Central memory CD8-positive, alpha-beta T cell (primary cell): ENCODE measurements at places on chromosomes 11 and 22.

DNA sequence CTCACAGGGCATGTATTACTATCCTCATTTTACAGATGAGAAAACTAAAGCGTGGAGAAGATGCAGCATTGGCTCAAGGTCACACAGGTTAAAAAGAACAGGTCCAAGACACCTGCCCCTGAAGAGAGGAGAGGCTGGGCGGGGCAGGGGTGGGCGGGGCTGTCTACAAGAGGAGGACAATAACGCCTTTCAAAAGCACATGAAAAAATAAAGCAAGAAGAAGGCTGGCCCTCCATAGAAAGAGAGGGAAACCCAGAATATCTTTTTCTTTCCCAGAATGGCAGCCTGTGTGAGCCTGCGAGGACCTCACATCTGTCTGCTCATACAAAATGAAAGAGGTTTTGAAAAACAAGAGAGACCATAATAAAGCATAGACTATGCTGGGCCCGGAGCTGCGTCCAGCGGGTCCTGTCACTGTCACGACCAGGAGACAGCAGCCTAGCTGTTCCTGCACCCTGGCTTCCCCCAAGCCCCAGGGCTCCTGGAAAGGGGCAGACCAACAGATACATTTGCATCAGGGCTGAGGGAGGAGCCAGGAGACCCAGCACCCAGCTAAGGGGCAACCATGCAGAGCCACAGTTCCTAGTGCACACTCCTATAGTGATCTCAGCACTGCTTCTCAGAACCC lies 61.6 kb downstream of the DSCAML1 start:
- H3K4me1 ChIP-seq: no peaks in the 10 kb centered on the region
- H3K27me3 ChIP-seq: peaks cover 22% of the 10 kb centered on the region
- no peak overlapping the region for H3K27ac ChIP-seq
- no peak for DNase-seq
- no peak overlapping the region for H3K4me3 ChIP-seq

- no peaks in the 10 kb centered on the region for H3K4me1 ChIP-seq
- no peaks in the 10 kb centered on the region for H3K27me3 ChIP-seq
- no peak overlapping the region for H3K27ac ChIP-seq
These were observed 40.1 kb upstream of the PPARA start for GRCh38 chr22:46110215-46110614.

DNA sequence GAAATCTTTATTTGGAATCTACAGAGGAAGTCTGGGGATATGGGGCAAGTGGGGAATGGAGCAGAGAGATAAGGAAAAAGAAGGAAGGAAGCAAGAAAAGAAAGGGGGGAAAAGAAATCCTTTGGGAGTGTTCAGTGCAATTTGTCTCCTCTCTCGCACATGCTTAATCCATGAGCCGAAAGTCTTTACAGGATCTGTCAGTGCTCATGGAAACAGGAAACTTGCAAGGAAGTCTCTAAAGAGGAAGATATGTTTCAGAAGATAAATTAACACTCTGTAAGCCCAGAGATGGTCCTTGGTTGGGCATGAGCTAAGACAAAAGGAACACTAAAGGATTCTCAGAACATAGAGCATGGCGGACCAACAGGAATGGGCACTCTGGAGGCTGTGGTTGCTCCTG lies 47.9 kb upstream of the FLI1 start:
- H3K4me3 ChIP-seq: no peak overlapping the region
- no peaks in the 10 kb centered on the region for H3K27me3 ChIP-seq
- H3K27ac ChIP-seq: no peak overlapping the region
- H3K4me1 ChIP-seq: peaks cover 6% of the 10 kb centered on the region
- no peak for DNase-seq

DNA sequence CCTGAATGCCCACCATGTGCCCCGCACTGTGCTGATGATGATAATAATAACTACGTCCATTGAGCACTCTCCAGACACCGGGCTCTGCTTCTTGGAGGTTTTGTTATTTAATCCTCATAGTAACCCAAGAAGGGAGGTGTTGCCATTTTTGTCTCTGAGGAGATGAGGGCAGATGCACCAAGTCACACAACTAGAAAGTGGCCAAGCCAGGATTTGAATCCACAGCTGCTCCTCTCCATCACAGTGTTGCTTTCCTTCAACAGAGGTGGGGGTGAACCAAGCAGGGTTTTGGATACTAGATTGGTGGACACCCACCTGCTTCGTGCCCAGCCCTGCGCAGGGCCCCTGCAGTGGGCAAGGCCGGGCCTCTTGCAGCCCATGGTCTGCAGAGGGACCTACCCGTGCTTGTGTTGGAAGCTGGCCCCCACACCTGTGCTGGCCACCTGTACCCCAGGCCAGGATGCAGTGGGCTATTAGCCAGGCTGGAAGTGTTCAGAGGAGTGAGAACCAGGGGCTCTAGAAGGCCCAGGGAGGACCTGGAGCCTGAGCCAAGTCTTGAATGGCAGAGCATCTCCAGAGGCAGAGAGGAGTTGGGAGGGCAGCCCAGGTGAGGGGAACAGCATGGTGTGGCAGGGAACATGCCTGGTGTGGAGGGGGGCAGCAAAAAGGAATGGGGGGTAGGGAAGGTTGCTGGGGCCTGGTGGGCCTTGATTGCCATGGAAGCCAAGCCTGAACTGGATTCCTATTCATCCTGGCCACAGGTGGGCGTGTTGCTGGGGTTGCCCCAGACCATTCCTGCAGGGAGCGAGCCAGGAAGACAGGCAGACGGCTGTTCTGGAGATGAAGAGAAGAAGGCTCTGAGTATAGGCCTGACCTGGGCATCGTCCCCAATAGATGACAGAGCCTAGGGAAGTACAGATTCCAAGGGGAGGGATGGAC lies 2.7 kb upstream of the DPP3 start:
- H3K27ac ChIP-seq: no peak overlapping the region
- H3K27me3 ChIP-seq: no peaks in the 10 kb centered on the region
- peaks cover 10% of the 10 kb centered on the region for H3K36me3 ChIP-seq
- no peak overlapping the region for H3K4me3 ChIP-seq
- peaks cover 29% of the 10 kb centered on the region for H3K4me1 ChIP-seq

DNA sequence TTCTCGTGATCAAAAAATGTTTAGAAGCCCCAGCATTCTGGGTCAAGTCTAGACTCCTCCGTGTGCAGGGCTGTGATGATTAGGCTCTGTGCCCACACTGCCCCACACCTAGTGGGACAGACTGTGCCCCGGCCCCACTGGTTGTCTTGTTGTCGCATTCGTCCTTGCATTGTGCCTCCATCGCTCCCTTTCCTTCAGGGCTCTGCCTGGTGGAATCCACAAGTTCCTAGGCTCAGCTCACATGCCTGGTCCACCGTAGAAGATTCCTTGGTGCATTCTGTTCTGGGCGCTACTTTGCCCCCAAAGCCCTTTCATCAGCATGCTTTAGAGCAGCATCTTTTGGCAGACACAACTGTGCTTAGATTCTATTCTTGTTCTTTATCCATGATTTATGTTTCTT lies 23.5 kb upstream of the THY1 start:
- no peak overlapping the region for H3K4me3 ChIP-seq
- no peaks in the 10 kb centered on the region for H3K36me3 ChIP-seq

DNA sequence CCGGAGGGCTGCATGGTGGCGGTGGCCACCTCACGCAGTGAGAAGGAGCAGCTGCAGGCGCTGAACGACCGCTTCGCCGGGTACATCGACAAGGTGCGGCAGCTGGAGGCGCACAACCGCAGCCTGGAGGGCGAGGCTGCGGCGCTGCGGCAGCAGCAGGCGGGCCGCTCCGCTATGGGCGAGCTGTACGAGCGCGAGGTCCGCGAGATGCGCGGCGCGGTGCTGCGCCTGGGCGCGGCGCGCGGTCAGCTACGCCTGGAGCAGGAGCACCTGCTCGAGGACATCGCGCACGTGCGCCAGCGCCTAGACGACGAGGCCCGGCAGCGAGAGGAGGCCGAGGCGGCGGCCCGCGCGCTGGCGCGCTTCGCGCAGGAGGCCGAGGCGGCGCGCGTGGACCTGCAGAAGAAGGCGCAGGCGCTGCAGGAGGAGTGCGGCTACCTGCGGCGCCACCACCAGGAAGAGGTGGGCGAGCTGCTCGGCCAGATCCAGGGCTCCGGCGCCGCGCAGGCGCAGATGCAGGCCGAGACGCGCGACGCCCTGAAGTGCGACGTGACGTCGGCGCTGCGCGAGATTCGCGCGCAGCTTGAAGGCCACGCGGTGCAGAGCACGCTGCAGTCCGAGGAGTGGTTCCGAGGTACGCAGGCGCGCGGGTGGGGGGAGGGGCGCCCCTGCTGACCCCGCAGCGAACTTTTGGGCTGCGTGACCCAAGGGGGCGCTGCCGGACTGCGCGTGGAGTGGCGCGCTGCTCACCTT lies 670 bp downstream of the NEFH start:
- H3K4me1 ChIP-seq: peaks cover 14% of the 10 kb centered on the region
- no peak for DNase-seq
- peaks cover 6% of the 10 kb centered on the region for H3K36me3 ChIP-seq

DNA sequence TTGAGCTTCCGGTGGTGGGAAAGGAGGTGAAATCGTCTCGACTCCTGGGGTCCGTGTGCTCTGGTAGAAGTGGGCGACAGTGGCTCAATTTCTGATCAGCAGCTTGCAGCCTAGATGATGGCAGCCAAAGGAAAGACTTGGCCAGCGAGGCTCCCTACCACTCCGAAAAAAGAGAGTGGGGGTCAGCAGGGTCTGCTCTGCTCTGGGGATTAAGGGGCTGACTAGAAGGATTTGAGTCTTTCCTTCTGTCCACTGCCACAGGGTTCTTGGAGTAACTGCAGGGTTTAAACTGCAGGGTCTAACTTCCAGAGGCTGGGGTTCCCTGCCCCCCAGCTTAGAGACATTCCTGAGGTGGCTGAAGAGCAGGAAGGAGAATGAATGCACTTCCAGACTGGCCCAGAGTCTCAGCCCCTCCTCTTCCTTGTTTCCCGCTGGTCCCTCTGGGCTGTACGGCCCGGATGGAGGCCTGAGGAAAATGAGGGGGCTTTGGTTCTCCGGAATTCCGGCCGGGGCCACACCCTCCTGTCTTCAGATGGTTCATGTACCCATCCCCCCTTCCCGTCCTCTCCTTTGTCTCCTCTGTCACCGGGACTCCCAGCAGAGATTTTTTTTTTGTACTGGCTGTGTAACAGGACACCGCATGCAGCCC lies 907 bp downstream of the SERPINH1 start:
- DNase-seq: no peak
- peak overlapping the region; percentile 98 for H3K27ac ChIP-seq
- H3K4me1 ChIP-seq: peaks cover 47% of the 10 kb centered on the region

GRCh38 chr11:38461751-38462150 lies 1863.7 kb upstream of the RAG2 start:
- no peaks in the 10 kb centered on the region for H3K36me3 ChIP-seq
- no peak overlapping the region for H3K4me3 ChIP-seq
- H3K4me1 ChIP-seq: no peaks in the 10 kb centered on the region
- no peak overlapping the region for H3K27ac ChIP-seq
- no peak for DNase-seq
- no peaks in the 10 kb centered on the region for H3K27me3 ChIP-seq

- peaks cover 55% of the 10 kb centered on the region for H3K27me3 ChIP-seq
- H3K36me3 ChIP-seq: no peaks in the 10 kb centered on the region
- H3K4me1 ChIP-seq: no peaks in the 10 kb centered on the region
- no peak for DNase-seq
- H3K27ac ChIP-seq: no peak overlapping the region
- H3K4me3 ChIP-seq: no peak overlapping the region
These were observed 1466.0 kb downstream of the TBC1D22A start for GRCh38 chr22:48228468-48228867.

- no peak overlapping the region for H3K27ac ChIP-seq
- no peaks in the 10 kb centered on the region for H3K4me1 ChIP-seq
- H3K36me3 ChIP-seq: no peaks in the 10 kb centered on the region
- H3K27me3 ChIP-seq: peaks cover 45% of the 10 kb centered on the region
- no peak for DNase-seq
These were observed 80.2 kb downstream of the PLEKHA7 start for GRCh38 chr11:16933756-16934603.

DNA sequence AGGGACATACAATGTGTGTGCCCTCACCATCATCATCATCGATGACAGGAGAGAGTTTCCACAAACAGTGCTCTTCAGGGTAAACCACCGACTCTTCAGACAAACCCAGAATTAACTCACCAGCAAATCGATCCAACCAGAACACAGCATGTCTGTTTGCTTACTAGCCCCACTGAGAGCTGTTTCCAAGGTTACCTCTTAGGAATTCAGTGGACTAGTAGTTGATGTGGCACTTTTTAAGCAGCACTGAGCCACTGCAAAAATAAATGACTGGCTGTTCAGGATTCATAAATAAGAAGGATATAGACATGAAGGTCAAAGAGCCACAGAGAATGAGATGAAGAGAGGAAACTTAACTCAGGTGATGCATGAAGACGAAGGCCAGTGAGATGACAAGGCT lies 83.1 kb downstream of the PARVA start:
- H3K4me3 ChIP-seq: no peak overlapping the region
- H3K27ac ChIP-seq: no peak overlapping the region
- DNase-seq: no peak

- H3K4me1 ChIP-seq: peaks cover 5% of the 10 kb centered on the region
- H3K4me3 ChIP-seq: no peak overlapping the region
- no peaks in the 10 kb centered on the region for H3K27me3 ChIP-seq
- no peak for DNase-seq
These were observed 50.4 kb downstream of the PARVB start for GRCh38 chr22:44074337-44074984.

DNA sequence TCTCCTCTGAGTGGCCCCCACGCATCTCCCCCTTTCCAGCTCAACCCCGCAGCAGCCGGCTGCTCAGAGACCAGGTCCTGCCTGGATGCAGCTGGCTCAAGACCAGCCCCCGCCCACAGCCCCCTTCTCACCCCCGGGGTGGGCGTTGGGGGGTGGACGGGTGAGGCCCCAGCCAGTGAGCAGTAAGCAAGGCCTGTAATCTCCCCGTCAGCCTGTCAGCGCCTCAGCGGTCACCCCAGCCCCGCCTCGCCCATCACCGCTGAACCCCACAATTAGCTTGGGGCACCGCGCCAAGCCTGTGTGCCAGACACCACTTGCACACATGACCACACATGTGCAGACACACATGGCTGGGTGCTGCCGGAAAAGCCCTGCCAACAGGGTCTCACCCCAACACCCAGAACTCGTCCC lies 5.9 kb downstream of the PLXNB2 start:
- no peak overlapping the region for H3K4me3 ChIP-seq
- no peak overlapping the region for H3K27ac ChIP-seq

GRCh38 chr11:69880041-69880825 lies 61.0 kb upstream of the FGF3 start:
- H3K36me3 ChIP-seq: no peaks in the 10 kb centered on the region
- no peak for DNase-seq
- no peak overlapping the region for H3K27ac ChIP-seq
- no peaks in the 10 kb centered on the region for H3K4me1 ChIP-seq
- H3K27me3 ChIP-seq: peaks cover 20% of the 10 kb centered on the region

DNA sequence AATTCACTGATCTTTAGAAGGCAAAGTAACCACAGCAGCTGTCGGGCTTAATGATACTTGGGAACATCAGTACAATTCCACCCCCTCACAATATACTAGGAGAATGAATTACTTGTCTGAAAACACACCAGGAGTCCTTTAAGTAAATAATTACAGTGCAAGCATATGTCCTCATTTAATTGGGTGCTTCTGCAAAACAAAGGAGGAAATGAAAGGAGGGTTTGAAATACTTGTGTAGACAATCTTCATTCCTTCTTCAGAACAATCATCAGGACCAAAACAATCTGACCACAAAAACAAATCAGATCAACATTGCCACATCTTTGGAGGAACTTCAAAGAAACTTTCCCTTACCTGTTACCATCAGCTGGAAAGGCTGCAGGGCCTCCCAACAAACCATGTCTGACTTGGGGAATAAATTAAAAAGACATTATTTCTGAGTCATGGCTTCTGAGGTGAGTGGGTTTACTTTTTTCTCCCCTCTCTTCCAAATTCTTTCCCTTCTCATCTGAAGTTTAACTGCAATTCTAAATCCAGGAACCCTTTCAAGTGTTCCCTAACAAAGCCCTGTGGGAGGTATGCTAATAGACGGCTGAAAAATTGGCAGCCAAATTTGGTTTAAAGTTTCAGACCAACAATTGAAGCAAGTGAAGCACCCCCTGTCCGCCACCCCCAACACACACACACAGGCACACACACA lies 12.5 kb upstream of the CCDC117 start:
- H3K4me3 ChIP-seq: no peak overlapping the region
- no peaks in the 10 kb centered on the region for H3K27me3 ChIP-seq
- peaks cover 3% of the 10 kb centered on the region for H3K36me3 ChIP-seq
- no peak overlapping the region for H3K27ac ChIP-seq
